ENCODE measurements at places on chromosomes 16 and 17. TPM values are rescaled to one million over a fixed set of nuclear protein-coding genes. Genes with fewer than 3 reads are reported as not detected.

MT4 gene
- total RNA-seq, result not detected

SLC6A2 gene
- total RNA-seq, result not detected

DPEP2 gene
- not detected for total RNA-seq

- peak; percentile 51 for DNase-seq
These were observed at the start of gene CLDN9 for GRCh38 chr16:3012828-3013420. Gene CLDN9, plus strand, starts transcription at chr16:3012923. Its CDS starts 440 bp downstream, at chr16:3013363.

GRCh38 chr16:49806446-49806845 is 49.5 kb downstream of the ZNF423 start:
- peak; percentile 11 for DNase-seq

Measured in Daoy (cell line).